ENCODE measurements at places on chromosomes 3 and 15.
A peak's percentile ranks its signal among the peaks of the same experiment; 100 is the strongest.

DNA sequence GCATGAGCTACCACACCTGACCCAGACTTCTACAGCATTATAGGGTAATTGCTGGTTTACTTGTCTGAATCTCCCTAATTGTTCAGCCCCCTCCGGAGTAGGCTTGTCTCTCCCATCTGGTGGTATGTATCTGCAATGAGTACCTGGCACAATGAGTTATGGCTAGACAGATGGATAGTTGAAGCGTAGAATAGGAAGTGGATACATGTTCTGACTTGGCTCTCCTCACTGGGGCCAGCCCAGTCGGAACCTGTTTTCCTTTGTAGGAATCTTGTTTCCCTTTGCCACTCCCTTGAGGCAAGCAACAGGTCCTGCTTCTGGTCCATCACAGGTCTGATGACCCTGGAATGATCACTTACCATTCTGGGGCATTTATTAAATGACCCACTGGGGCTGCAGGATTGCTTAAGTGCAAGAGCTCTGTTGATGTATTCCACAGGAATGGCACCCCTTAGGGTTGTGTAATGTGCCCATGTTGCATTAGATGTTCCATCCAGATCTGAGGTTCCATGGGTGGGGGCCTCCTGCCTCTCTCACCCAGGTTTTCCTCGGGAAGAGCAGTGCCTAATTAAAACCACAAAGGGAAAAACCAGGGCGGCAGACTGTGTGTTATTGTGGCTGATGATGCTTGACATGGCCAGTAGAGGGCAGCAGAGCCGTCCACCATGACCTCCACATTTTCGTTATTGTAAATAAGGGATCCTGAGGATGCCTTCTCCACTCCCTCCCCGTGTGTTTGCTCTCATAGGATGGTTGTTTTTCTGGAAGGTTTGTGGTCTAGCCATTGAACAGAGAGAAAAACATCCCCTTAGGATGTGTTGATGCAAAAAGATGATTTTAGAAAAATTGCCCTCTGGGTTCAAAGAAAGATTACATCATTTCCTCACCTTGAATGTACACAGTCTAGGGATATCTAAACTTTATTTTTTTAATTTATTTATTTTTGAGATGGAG is 58.0 kb downstream of the CMTM8 start:
- peak; percentile 59 for DNase-seq

GRCh38 chr3:158103887-158104327 is 2.3 kb downstream of the SHOX2 start:
- DNase-seq = peak; percentile 16

DNA sequence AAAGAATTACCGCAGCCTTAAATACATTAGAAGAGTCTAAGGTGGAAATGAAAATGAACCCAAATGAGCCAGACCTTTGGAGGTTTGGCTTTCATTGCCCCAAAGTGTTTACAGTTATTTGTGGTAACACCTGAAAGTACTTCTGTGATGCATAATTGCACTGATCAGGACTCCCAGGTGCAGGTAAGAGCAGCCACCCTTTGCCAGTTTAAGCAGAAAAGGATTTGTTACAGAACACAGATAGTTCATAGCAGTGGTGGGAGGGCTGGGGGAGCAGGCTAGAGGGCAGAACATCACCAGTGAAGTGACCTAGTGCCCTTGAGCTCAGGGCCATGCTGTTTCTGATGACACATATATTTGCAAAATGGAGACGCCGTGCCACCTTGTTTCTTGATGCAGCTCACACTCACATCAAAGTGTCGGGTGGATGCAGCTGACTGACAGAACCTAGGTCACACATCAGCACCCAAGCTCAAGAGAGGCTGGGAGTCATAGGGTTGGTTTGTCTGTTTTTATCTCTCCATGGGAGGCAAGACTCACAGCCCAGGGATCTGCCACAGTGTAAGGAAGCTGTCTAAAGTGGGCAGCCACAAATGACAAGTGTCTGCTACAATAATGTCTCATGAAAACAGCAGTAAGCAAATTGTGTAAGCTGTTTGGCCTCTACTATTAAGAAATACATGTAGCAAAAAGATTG is 49.1 kb downstream of the NEK11 start:
- no peak for DNase-seq

- no peak for DNase-seq
Observed at GRCh38 chr15:56383010-56383409, 17.8 kb downstream of the TEX9 start.

DNA sequence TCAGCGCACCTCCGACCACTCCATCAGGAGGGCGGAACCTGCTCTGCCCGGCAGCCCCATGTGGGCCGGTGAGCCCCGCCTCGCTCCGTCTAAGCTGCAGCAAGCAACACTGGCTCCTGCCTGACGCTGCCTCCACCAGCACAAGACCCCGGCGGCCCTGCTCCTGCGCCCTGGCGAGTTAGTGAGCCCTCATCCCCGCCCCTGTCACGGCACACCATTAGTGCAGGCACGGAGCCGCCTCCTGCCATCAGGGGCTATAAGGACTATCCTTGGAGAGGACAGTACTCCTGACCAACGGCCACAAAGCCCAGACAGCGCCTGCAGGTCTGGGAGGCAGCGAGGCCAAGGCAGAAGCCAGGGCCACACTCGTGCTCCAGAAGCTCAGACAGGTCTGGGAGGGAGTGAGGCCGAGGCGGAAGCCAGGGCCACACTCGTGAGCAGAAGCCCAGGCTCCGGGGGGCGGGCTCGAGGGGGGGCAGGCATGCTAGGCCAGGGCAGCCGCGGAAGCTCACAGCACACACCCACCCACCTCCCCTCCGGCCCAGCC is 39.4 kb downstream of the TNK2 start:
- DNase-seq = no peak

- no peak for DNase-seq
Observed at GRCh38 chr3:42850263-42850662, 25.4 kb downstream of the CYP8B1 start.

DNA sequence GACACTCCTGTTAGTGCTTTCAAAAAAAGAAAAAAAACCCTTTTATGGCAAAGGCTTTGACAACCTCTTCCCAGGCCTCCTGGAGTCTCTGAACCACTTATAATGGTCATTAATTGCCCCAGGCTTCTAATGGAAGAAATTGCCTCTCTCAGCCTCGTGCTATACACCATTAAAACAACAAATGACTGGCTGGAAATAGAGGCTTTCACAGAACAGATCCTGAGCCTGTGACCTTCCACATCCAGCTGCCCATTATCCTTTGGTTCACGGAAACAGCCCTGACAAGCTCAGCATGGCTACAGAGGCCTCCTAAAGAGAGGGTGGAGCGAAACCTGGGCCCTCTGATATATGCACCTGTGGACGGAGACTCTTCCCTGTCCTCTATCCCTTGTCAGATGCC is 26.8 kb upstream of the MKRN3 start:
- DNase-seq = no peak

- peak; percentile 31 for DNase-seq
Observed at GRCh38 chr15:44137750-44138149, 57.3 kb downstream of the FRMD5 start.

- DNase-seq = no peak
Observed at GRCh38 chr15:41484937-41485625, 8.6 kb upstream of the ITPKA start.

- no peak for DNase-seq
Observed at GRCh38 chr3:102112704-102113230, 263.5 kb downstream of the NFKBIZ start.

- no peak for DNase-seq
Observed at GRCh38 chr3:194121891-194122631, 13.9 kb upstream of the HES1 start.

DNA sequence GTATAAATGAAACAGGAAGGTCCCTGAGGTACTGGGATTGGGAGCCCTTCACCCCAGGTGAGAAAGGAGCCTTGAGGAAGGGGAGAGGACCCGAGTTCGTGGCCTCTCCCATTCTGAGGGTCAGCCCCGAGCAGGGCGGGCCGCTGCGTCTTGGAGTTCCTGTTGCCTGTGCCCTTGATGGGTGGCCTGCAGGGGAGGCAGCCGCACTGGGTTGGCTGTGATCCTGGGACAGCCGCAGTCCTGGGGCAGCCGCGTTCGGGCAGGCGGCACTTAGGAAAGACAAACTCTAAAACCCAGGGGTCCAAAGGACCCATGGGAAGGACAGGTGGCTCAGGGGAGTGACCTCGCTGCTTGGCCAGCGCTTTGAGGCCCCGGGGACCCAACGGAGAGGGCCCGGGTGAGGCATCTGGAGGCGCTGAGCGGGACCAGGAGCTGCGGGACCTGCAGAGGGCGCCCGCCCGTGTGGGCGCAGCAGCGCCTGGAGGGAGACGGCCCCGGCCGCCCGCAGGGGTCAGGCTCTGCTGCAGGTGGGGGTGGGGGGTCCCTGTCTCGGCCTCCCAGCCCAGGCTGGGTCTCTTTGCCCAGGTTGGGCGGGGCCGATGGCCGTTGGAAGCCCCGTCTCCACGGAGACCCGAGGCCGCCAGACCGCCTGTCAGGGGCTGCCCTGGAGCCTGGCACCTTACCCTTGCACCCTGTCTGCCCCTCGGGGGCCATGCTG is 65.1 kb downstream of the HMCES start:
- DNase-seq = peak; percentile 14

GRCh38 chr3:190666821-190667220 is 152.9 kb downstream of the IL1RAP start:
- no peak for DNase-seq

Measured in AG10803 (cell line).